ENCODE measurements at places on chromosomes 2 and 18.

DNA sequence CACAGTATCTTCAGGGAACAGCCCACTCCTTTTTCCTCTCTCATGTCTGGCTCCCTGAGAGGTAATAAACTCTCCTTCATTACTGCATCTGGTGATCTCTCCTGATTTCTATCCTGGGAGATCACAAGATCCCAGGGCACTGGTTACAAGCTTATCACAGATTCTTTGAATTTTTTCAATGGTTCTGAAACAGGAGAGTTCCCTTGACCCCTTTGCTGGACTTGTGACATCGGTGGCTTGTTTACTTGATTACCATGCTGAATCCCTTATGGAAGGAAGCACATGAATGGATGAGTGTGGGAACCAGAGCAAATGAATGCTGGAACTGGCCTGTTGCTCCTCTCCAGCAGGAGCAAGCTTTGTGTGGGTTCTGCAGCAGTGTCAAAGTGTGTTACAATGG lies 67.2 kb upstream of the HNMT start:
- no peak for DNase-seq

- no peak for DNase-seq
Measured at GRCh38 chr18:70636991-70637390, 348.1 kb downstream of the SOCS6 start.

DNA sequence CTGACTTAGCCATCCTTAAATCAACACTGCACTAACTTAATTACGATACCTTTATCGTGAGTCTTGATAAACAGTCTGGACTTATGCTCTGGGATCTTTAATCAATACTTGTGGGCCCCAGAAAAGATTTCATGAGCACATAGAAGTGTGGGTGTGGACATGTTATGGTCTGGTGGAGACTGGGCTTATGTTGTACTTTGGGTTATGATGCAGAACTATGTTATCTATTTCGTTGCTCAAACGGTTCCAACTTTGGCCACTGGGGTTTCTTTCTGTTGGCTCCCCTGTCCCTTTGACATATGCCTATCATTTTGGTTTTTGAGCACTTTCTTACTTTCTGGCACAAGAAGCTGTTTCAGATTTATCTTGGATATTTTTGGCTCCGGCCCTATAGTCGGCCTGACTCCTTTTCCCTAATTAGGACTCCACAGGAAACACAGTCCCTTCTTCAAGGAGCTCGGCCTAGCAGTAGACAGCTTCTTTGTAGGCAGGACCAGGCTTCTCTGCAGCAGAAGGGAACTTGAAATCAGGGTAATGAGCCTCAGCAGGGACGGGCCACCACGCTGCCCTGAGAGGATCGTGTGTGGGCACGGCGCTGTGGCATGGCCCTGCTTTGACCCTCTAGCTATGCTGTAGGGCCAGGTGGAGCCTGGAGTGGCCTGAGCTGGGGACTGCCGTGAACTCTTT lies 54.6 kb upstream of the TXNDC2 start:
- no peak for DNase-seq

DNA sequence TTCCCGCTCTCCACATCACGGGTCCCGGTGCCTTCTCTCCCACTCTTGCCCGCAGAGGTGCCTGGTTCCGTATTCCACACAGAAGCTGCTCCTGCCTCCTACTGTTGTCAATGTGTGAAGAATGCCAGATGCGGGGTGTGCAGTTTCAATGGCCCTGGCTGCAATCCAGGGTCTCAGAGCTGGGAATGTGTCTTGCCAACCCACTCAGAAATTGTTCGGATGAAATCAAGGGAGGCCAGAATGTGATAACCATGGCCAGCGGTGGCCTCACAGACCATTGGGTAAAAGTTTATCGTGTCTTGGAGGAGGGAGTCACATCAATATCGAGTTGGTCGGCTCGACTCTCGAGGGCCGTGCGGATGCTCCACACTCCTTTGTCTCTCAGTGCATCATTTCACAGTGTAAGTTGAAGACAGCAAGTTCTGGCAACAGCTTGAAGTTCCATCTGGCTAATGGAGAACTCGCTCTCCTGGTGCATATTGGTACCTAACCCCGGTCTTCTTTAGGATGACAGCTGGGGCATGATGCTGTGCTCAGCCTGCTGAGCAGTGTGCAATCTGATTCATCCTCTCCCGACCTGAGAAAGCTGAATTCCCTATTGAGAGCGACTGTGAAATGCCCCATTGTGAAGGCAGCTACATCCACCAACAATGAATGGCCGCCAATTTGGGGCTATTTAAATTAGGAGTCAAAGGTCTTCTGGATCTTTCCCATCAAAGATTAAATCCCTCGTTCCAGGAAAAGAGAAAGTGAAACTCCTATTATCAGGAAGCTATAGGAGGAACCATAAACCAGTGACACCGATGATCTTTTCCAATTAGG lies 389.0 kb downstream of the SOX11 start:
- no peak for DNase-seq

DNA sequence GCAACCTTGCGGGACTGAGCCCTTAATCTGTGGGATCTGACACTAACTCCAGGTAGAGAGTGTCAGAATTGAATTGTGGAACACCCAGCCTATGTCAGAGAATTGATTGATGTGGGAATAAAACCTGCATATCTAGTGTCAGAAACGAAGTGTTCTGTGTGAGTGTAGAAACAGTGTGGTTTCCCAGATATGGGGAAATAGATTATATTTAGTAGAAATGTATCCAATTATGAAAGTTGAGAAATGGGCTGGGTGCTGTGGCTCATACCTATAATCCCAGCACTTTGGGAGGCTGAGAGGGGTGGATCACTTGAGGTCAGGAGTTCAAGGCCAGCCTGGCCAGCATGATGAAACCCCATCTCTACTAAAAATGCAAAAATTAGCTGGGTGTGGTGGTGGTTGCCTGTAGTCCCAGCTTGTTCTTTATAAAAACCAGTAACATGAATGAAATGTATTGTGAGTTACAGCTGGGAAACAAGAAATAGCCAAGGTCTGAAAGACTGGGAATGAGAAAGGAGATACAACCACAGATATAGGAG lies 4.3 kb upstream of the TP53I3 start:
- DNase-seq, result no peak

- no peak for DNase-seq
Measured at GRCh38 chr18:13217971-13218367, 591 bp upstream of the LDLRAD4 start.

DNA sequence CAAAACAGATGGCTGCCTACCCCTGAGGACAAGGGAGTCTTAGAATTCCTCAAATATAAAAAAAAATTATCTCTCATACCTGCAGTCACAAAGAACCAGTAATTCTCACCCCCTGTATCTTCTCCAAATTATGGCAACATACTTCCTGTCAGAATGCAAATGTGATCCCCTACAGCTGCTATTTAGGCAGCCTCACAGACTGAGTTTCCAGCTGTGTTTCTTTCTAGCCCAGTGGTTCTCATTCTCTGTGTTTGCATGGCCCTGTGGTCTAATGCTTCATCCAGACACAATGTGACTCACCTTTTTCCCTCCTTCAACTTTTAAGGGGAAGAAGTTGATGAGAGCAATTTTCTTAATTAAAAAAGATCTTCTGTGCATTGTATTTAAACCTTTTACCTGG lies 726.3 kb downstream of the TSN start:
- DNase-seq, result no peak

DNA sequence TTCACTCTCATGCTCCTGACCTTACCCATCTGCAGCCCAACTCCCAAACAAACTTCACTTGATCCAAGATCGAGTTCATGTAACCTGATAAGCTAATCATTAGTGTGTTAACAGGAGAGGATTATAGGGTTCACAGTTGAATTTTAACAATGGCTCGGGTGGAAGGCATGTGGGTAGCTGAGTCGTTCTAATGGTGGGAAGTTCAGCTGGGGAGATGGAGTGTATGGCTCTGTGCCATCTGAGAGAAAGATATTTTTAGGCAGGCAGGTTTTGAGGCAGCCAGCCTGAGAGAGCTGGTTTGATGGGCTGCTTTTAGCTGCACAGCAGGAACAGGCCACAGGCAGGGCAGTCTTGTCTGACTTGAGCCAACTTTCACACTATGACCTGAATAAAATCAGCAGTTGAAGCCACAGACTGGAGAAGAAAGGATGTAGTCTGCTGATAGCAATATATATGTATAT lies 17.7 kb upstream of the NFE2L2 start:
- DNase-seq, result no peak

DNA sequence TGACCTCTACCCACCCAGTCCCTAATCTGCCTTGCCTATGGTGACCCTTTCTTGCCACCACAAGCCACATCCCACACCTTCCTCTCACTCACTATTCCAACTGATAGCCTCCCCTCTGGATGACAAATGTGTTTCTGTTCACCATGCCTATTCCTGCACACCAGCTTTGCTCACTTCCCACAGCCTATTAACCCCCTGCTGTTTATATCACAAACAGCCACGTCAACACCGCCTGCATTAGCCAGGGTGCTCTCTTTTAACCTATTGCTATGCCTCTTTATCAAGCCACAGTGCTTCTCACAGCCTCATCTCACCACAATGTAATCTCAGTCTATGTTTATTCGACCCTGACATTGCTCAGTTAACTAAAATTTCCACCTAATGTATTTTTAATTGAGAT lies 271.8 kb downstream of the SUCLG1 start:
- DNase-seq, result no peak

DNA sequence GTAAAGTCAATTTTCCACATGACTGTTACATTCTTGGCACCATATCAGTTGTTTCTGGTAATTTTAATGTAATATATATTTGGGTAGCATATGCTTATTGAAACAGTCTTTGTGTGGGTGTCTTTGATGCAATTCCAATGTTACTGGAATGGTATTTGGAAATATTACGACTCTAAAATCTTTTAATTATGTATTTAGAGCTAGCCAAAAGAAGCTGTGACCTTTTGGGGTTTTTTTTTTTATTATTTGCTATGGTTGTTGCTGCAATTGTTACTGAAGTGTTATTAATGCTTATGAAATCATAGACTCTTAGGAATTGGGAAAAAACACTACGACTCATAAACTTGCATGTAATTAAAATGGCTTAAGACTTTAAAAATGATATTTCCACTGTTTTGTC lies 95.9 kb downstream of the AOX1 start:
- no peak for DNase-seq

GRCh38 chr18:57677262-57678211 lies 55.9 kb upstream of the NARS1 start:
- no peak for DNase-seq

- no peak for DNase-seq
Measured at GRCh38 chr18:74351354-74351753, 35.7 kb downstream of the C18orf63 start.

GRCh38 chr2:34547900-34548299 lies 948.8 kb upstream of the FAM98A start:
- no peak for DNase-seq

- DNase-seq, result no peak
Measured at GRCh38 chr2:12428324-12428723, 288.4 kb upstream of the TRIB2 start.

DNA sequence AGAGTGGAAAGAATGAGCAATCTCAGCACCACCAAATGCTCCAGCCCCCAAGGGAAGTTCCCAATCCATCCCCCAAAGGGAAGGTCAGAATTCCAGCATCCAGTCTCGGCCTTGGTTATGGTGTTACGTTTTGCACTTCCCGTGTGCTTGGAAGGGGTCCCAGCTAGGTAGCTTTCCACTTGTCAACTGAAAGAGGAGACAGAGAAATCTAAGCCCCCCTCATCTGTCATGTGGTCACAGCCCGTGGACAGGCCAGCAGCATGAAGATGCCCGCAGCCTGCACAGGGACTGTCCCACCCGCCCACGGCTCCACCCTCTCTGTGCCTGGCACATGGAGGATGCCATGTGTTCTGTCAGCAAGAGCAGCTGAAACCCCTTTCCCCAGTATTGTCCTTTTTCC lies 32.1 kb downstream of the RHOB start:
- DNase-seq, result no peak

DNA sequence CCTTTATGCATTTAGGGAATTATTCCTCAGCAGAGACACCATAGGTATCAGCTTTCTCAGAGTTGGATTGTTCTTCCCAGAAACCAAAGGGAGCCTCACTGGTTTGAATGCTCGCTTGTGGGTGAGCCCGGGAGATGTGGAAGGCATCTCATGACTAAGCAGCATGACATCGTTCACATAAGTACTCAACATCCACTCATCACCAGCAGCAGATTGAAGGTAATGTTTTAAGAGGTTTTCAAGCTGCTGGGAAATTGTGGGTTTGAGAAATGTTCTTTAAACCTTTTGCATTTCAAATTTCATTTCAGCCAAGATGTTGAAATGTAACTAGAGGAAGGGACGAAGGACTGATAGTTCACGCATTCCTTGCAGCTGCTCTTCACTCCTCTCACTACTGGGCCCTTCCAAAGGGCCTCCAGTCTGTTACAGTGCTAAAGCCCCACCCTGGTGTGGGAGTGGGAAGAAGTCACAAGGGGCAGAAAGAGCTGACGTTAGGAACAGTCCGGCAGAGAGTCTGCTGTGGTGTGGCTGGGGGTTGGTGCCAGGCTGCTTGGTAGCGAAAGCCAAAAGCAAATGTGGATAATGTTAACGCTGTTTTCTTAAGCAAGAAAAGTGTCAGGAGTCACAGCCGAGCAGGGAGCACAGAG lies 324.5 kb upstream of the EPHA4 start:
- no peak for DNase-seq

DNA sequence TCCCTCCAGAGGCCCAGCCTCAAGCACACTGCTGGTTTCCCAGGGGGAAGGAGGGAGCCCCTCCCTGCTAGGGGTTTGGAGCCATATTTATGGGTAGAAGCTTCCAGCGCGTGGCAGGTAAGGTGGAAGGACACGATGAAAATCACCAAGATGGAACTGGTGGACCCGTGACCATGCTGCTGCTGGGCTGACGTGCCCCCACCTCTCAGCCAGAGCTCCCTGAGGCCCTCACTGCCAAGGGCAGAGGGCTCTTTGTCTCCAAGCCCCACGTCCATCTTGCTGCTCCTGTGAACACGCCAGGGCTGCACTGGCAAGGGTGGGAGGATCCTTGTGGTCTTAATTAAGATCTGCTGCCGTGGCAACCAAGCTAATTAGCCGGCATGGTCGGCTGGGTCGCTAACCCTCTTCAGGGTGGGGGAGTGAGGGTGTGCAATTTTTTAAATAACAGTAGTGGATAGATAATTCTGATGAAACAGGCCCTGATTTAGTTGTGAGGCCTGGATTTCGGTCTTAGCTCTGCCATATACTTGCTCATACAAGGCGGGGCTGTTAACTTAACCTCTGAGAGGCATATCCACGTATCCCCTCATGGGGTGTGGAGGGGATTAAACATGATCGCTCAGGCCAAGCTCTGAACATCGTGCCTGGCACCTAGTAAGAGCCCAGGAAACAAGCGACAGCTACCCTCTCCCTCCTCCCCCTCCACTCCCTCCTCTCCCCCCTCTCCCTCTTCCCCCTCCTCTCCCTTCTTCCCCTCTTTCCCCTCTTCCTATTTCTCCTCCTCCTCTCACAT lies 232.8 kb downstream of the CELF4 start:
- DNase-seq, result peak; percentile 41

DNA sequence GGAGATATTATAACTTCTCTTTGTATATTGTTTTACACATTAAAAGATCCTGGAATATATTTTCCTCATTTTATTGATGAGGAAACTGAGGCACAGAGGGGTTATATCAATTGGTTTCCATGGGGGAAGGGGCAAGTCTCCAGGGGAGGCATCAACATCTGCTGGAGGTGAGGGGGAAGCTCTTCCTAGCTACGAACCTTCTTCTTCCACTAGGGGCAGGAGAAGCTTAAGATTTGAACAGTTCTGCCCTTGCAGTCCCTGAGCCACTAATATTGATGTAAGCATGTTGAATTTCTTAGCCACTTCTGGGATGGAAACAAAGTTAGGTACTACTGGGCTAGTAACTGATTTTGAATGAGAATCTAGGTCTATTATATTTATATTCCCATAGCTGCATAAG lies 140.1 kb upstream of the AQP4 start:
- DNase-seq, result peak; percentile 17

Measured in NCI-H526 (cell line).